Fibroblast of gingiva (primary cell): ENCODE measurements at places on chromosomes 13 and 19.

GRCh38 chr13:67231289-67232000 is 1.3 kb upstream of the PCDH9 start:
- DNase-seq, result no peak

DNA sequence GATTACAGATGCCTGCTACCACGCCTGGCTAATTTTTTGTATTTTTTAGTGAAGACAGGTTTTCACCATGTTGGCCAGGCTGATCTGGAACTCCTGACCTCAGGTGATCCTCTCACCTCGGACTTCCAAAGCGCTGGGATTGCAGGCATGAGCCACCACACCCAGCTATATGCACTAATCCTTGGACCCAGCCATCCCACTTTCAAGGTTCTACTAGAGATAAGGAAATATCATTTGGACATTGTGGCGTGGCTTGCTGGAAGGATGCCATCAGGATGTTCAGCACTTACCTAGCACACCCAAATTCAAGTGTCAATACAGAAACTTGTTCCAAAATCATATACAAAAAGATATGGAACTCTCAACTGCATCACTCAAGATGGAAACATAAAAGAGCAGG is 136.4 kb downstream of the ABCC4 start:
- DNase-seq, result no peak

GRCh38 chr13:112072534-112073244 is 5.7 kb downstream of the SOX1 start:
- no peak for DNase-seq

DNA sequence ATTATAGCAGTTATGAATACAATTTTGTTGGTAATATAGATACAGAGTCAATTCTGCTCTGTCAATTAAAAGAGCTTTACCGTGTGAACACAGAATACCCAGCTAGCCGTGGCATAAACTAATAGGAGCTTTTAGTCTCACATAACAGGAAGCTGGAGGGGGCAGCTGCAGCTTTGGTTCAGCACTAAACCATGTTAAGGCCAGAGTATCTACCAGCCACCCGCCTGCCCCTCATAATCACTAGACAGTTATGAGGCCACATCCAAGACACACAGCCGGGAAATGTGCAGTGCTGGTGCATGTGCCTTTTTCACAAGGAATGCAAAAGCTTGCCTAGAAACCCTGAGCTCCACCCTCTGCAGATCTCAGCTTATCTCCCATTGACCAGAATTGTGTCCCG is 62.3 kb downstream of the SGCG start:
- DNase-seq, result no peak

- DNase-seq, result no peak
These were observed 152.1 kb downstream of the KCNRG start for GRCh38 chr13:50167224-50167947.

GRCh38 chr19:12796146-12797071 is 5.1 kb downstream of the JUNB start:
- DNase-seq, result peak; percentile 73

DNA sequence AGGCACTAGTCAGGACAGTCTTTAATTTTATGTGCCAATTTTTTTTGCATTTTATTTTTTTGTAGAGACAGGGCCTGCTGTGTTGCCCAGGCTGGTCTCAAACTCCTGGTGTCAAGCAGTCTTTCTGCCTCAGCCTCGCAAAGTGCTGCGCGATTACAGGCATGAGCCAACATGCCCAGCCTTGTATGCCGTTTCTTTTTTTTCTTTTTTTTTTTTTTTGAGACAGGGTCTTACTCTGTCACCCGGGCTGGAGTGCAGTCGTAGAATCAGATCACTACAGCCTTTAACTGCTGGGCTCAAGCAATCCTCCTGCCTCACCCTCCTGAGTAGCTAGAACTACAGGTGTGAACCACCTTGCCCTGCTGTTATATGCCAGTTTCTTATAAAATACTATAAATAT is 26.4 kb downstream of the BORA start:
- no peak for DNase-seq

GRCh38 chr19:48362716-48363499 is 832 bp downstream of the TMEM143 start:
- DNase-seq, result peak; percentile 91

DNA sequence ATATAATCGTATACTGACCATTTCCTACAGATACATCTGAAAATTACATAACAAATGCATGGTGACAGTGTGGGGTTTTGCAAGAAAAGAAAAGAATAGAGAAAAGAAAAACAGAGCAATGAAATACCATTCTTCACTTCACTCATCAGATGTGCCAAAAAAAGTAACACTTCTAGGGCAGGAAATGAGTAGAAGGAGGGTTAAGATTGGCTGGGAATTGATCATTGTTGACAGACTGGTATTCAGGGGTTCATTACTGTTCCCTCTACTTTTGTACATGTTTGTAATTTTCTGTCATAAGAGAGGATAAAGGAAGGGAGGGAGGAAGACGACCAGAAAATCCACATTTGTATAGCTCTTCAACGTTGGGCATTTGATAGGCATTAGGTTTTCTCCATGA is 31.5 kb downstream of the ABCC4 start:
- DNase-seq, result no peak

- DNase-seq, result no peak
These were observed 579.5 kb downstream of the DCT start for GRCh38 chr13:93899981-93900380.

DNA sequence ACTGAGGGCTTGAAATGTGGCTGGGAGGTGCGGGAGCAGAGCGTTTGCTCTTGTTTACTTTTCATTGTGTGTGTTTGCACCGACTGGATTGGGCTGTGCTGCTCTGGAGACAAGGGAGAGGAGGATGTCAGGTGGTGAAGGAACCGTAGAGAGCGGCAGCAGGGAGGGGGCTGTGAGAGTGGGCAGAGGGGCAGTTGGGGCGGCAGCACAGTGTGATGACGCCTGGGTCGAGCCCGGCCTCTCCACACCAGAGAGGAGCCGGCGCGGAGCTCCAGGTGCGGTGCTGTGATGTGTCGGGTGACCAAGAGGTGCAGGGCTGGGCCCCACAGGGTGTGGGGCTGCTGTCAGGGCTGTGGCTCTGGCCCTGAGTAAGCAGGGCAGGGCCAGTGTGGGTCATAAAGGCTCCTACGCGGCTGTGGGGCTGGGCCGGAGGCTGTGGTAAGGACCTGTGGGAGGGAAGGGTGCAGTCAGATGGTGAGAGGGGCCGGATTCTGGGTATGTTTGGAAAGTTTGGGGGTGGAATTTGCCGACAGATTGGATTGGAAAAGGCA is 10.5 kb downstream of the NAXD start:
- no peak for DNase-seq

DNA sequence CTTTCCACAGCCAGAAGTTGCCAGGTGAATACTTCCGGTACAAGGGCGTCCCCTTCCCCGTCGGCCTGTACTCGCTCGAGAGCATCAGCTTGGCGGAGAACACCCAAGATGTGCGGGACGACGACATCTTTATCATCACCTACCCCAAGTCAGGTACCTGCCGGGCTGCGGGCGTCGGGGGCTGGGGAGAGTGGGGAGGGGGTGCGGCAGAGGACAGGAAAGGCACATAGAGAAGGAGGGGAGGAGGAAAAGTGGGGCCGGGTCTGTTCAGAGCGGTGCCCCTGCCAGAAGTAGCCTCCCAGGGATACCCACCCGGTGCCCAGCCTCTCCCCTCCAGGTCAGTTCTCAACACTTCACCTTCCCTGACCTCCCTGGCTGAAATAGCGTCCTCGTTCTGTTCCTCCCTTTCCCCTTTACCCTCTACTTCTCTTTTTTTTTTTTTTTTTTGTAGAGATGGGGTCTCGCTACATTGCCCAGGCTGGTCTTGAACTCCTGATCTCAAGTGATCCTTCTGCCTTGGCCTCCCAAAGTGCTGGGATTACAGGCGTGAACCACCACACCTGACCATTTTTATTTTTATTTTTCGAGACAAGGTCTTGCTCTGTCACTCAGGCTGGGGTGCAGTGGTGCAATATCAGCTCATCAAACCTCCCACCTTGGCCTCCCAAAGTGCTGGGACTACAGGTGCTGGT is 24.1 kb downstream of the SULT2B1 start:
- no peak for DNase-seq
